ENCODE measurements at places on chromosomes 3 and 15. TPM values are rescaled to one million over a fixed set of nuclear protein-coding genes. Genes with fewer than 3 reads are reported as not detected.

The GALNT15 gene
- 114 TPM for total RNA-seq

The CELF6 gene
- total RNA-seq, result 5.4 TPM

The HRH1 gene
- 8.3 TPM for total RNA-seq

The DCUN1D1 gene
- 35.6 TPM for total RNA-seq

The GRAMD1C gene
- 0.54 TPM for total RNA-seq

The ARPP21 gene
- total RNA-seq, result 1.1 TPM

The PLIN1 gene
- total RNA-seq, result 2.4 TPM

The GORASP1 gene
- 80.2 TPM for total RNA-seq

The ISLR2 gene
- total RNA-seq, result 5.4 TPM

The SLC28A1 gene
- total RNA-seq, result not detected

The FAM107A gene
- total RNA-seq, result 109 TPM

The ROBO1 gene
- total RNA-seq, result 9.7 TPM

The FXR1 gene
- 129 TPM for total RNA-seq

The XYLB gene
- total RNA-seq, result 2.2 TPM
